ENCODE measurements at places on chromosomes 5 and 9.

DNA sequence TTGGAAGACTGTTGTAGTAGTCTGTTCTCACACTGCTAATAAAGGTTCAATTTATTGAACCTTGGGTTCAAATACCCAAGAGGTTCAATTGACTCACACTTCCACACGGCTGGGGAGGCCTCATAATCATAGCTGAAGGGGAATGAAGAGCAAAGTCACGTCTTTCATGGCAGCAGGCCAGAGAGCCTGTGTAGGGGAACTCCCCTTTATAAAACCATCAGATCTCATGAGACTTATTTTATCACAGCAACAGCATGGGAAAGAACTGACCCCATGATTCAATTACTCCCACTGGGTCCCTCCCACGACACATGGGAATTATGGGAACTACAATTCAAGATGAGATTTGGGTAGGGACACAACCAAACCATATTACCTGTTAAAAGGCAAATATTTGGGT, 268.2 kb downstream of the TMEM167A start:
- no peak for DNase-seq

- DNase-seq, result peak; percentile 32
Measured at GRCh38 chr9:110101531-110102161, 106.3 kb downstream of the C9orf152 start.

GRCh38 chr5:139636207-139636792, 11.8 kb upstream of the CXXC5 start:
- DNase-seq, result no peak

- no peak for DNase-seq
Measured at GRCh38 chr5:81027481-81028058, 67.4 kb downstream of the RASGRF2 start.

- DNase-seq, result no peak
Measured at GRCh38 chr5:150243590-150243989, 46.0 kb downstream of the CAMK2A start.

- DNase-seq, result peak; percentile 76
Measured at GRCh38 chr5:82358457-82358856, 80.3 kb upstream of the RPS23 start.

GRCh38 chr5:1663186-1663585, 136.5 kb downstream of the MRPL36 start:
- DNase-seq, result no peak

GRCh38 chr5:143870871-143871632, 59.1 kb downstream of the HMHB1 start:
- DNase-seq, result no peak

GRCh38 chr9:38120961-38121360, 51.9 kb upstream of the SHB start:
- DNase-seq, result no peak

GRCh38 chr9:108001237-108001636, 511.7 kb upstream of the KLF4 start:
- DNase-seq, result no peak

DNA sequence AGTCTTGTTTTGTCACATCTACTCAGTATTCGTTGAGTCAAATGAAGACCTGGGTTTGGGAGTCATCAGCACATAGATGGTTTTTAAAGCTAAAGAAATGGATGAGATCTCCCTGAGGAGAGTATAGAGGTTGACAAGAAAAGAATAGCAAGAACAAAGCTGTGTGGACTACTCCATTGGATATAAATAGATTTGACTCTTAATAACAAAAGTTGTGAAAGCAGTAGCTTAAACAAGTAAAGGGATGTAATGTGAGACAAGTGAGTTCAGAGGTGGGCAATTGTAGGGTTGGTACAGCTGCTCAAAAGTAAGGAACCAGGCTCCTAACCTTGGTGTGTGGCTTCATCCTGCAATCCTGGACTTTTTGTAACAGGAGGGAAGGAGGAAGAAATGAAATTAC, 49.3 kb downstream of the CSNK1G3 start:
- no peak for DNase-seq

- DNase-seq, result peak; percentile 27
Measured at GRCh38 chr5:131268758-131269370, 5.0 kb downstream of the CDC42SE2 start.

DNA sequence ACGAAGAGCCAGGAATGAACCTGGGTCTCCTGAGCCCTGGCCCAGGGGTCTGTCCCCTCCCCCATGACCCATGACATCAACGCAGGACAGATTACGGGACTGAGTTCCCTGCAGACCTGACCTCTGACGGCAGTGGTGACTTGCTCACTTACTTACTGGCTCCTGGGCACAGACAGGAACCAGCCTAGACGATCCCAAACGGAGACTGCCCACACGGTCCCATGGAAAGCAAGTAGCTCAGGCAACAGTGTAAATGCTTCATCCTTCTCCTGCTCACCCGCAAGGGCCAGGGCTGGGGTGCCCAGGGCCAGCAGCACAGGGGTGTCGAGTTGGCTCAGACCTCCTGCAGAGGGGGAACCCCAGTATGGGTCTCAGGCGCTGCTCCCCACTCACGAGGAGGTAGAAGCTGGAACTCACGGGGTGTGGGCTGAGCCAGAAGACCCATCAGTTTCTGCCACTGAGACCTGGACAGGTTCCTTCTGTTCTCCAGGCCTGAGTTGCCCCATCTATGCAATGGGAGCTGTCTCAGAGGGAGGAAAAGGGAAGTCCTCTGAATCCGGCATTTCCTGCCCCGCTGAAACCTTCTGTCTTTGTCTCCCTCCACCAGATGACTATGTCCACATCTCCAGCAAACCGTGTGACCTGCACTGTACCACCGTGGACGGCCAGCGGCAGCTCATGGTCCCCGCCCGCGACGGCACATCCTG, 5.6 kb downstream of the ADAMTSL2 start:
- no peak for DNase-seq

GRCh38 chr5:134913795-134914194, 8.9 kb downstream of the PCBD2 start:
- DNase-seq, result no peak

- DNase-seq, result no peak
Measured at GRCh38 chr9:113341712-113342410, 1.8 kb upstream of the WDR31 start.

- no peak for DNase-seq
Measured at GRCh38 chr9:88307136-88307535, 81.1 kb upstream of the SPIN1 start.
